ENCODE measurements at places on chromosomes 6 and 20.

DNA sequence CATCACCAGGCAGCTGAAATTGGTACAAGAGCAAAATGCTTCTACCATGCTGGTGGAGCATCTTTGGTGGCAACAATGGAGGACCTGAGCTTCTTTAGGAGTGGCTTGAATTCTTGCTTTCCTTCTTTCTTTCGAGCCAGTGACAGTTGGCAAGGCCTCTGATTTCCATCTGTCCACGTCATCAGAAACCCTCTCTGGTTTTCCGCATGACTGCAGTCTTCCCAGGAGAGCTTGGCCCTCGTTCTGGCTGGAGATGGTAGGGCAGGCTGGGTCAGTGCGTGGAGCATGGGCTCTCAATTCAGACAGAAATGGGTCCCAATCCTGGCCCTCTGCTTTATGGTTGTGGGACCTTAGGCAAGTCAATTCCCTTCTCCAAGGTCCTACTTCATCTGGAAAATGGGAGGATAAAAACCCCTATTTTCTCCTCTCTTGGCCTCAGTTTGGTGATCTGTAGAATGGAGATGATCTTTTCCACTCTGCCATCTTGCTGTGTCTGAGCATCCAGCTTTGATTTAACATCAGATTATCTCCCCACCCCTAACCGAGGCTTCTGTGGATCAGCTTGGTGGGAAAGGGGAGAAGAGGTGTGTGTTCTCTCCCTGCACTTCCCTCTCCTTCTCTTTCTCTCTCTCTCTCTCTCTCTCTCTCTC is 3.6 kb upstream of the BPIFB1 start:
- DNase-seq: no peak

- DNase-seq: no peak
Measured at GRCh38 chr20:12927489-12927888, 81.3 kb upstream of the SPTLC3 start.

DNA sequence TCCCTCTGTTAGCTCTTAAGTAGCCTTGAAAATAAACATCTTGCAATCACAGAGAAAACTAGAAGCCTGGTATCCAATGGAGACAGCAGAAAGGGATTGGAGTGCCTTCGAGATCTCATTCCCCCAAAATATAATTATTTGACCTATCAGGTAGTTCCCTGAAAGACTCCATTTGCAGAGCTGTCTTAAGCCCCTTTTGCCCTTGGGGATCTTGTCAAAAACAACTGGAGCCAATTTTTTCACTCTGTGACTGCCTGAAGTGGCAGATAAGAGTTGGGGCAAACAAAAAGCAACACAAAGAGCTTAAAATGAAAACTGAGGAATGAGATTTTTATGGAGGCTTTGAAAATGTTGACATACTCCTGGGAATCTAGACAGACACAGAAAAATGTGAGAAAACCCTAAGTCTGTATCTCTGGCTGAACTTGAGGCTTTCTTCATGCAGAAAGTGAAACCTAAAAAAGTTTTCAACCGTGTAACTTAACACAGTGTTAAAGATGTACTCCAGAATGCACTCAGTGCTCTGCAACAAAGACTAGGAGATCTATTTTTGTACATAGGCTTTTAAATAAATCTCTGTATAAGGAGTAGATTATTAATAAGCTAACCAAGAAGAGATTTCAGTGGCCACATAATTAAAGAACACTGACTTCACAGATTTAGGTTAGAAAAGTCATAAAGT is 971.1 kb upstream of the MAN1A1 start:
- DNase-seq: no peak

GRCh38 chr6:27957516-27957915 is 475 bp downstream of the OR2B6 start:
- DNase-seq: no peak

DNA sequence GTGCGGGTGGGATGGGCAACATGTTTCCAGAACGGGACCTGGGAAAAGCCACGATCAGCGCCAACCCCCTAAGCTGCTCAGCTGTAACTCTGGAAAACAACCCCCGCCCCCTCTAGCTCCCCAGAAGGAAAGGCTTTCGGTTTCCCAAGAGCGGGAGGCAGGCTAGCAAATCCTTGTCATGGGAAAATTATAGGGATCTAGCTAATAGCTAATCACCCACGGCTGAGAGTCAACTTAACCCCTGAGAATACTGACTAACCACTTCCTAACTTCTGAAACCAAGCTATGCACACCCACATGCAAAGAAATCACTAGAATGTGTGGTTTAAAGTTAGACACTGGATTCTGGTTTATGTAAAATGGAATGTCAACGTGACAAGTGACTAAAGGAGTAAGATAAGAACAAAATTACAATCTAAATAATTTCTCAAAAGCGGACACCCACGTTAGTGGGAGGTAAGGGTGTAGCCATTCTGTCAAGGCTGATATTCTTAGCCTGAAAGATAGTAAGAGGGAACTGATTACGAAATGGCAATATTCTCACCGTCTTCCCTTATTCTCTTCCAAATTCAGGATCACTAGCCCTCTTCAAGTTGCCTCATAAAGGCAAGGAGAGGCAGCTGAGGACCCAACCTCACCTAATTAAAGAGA is 20.1 kb downstream of the JAG1 start:
- DNase-seq: no peak

DNA sequence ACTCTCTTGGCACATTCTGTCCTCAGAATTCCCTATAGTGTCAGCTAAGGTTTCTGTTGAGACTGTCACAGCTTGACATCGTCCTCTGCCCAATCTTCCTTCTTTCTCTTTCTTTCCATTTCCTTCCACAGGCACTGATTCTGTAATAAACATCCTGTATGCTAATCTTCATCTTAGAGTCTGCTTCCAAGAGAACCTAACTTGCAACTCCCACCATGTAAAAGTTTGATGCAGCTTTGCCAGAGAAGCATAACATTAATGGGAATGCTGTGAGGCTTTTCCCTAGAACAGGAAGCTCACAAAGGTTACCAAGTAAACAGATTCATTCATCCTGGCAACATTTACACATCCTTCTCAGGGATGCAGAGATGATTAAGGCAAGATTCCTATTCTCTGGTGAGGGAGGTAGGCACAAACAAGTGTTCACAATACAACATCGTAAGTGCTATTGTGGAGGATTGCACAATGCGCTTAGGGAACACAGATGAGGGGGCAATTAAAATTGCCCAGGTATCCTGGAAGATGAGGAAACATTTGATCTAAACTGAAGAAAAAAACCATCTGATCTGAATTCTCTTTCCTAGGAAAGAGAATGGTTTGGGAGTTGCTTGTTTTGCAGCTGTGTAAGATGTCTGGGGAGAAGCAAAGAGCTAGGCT is 74.7 kb downstream of the GRM1 start:
- DNase-seq: no peak

DNA sequence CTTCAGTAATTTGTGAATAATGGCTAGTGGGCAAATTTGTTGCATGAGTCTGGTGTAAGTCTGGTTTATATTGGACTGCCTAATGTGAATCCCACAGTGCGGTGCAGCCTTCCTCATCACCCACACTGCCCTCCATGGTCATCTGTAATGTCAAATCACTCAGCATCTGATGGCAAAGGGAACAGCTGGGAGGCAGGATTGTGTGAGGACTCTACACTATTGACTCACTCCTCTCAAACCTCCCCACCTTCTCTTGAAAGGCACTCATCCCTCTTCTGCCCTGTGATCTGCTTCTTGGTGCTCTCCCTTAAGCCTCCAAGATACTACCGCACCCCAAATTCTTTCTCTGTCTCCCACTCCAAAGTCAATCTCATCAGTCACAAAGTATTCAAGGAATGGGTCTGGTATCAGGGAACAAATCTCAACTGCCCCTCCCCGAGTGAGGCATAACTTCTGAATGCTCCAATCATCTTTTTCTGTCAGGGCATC is 146.0 kb upstream of the BEND6 start:
- DNase-seq: no peak

GRCh38 chr6:89508755-89509563 is 76.0 kb downstream of the ANKRD6 start:
- no peak for DNase-seq
